Common myeloid progenitor, CD34-positive (primary cell): ENCODE measurements at places on chromosomes 13 and 19.

GRCh38 chr13:50208826-50209335 lies 193.6 kb downstream of the KCNRG start:
- peak; percentile 56 for DNase-seq

GRCh38 chr13:33080972-33081590 lies 64.9 kb downstream of the KL start:
- DNase-seq: no peak

GRCh38 chr13:46620029-46620428 lies 67.1 kb downstream of the LRCH1 start:
- DNase-seq: no peak

- DNase-seq: no peak
These were observed 541.1 kb upstream of the SPRY2 start for GRCh38 chr13:80881942-80882445.

DNA sequence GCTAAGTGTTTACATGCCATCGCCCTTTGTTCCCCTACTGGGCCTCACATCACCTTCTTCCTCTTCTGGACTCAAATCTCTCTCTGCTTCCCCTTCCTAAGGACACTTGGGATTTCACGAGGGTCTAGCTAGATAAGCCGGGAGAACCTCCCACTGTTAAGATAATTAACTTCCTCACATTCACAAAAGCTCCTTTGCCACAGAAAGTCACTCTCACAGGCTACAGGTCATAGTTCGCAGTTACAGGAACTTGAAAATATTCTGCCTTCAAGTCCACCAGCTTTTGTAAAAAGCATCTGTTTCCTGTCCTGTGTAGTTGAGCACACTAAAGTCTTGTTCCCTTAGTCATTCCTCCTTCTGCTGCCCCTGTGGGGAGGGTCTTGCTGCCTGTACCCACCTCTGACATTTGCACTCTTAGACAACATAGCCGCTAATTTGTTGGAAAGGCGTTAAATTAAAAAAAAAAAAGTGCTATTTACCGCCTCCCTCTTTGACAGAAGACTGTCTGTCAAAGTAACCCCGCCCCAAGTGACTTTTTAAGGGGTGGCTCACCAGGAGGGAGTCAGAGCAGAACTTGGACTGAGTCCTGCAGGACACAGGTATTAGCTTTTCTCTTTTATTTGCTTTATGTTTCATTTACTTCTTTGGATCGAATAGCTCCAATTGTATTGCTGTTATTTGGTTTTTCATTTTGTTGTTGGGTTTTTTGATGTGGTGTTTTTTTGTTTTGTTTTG lies 26.8 kb upstream of the CEACAM21 start:
- DNase-seq: peak; percentile 99

DNA sequence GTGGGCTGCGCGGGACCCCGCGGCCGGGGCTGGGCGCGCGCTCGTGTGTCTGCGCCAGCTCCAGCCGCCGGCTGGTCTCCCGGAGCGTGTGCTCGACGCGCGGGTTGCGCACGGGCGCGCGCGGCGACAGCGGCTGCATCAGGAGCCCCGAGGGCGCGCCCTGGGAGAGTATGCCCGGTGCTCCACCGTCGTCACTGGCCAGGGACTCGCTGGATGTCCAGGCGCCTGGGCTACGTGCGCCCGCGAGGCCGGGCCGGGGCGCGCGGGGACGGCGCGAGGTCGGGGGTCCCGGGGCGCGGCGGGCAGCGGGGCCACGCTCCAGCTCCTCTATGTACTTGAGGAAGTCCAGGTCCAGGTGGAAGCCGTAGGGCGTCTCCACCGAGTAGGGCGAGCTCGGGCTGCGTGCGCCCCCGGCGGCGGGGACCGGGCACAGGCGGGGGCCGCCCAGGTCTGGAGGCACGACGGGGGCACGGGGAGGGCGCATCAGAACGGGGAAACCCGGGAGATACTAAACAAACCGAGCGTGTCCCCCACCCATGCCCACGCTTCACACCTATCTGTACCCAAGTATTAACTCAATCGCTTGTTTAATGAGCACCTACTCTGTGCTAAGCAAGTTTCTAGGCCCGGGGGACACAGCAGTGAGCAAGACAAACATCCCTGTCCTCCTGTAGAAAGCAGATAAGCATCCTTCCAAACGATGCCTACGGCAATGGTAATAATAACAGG lies 7.6 kb downstream of the KANK3 start:
- peak; percentile 55 for DNase-seq

DNA sequence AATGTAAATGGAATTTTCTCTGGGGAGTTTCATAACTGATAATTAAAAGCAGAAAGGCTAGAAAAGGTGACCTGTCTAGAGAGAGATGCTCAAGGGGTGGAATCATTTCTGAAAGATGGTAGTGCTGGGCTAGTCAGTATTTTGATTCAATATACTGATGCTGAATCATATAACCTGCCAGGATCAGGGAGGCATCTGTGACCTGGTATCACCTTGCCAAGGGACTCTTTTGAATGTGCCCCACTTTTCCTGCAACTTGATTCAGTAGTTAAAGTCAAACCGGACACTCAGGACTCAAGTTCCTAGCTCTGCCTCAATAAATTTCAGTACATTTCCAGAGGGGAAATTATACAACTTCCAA lies 15.8 kb downstream of the LCP1 start:
- DNase-seq: no peak

GRCh38 chr13:27770809-27771208 lies 21.5 kb upstream of the GSX1 start:
- peak; percentile 25 for DNase-seq

DNA sequence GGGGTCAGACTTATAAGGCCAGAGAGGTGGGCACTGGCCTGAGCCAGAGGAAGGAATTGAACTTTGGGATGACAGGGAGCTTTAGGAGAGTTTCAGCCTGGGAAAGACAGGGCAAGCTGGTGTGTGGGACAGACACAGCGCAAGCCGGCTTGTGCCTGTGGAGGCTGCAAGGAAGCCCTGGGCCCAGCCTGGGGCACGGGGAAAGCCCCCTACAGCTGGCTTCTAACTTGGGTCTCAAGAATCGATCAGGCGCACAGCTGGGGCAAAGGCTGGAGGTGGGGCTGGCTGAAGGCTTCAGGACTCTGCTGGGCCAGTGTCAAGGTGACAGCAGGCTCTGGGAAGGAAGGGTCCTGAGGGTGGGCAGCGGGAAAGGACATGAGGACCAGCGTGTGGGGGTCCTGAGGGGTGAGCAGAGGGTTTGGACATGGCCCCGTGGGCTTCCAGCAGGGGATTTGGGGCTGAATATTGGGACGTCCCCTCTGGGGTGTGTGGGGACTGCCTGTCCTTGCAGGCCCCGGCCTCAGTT lies 3.0 kb downstream of the PTOV1 start:
- DNase-seq: no peak

DNA sequence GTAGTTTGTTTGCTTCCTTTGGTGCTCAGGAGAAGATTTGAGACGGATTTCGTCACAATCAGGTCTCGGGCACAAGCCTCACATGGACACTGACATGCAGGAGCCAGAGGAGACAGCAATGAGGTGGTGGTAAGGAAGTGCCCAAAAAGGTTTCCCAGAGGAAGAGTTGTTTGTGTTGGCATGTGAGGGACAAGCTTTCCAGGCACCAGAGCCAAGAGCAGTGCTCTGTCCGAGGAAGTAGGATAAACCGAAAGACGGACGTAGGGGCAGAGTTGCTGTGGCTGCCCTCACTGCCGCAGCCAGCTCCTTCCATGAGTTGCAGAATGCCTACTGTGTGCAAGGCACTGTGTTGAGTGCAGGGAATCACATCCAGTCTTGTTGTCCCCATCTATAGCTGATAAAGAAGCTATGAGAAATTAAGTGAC lies 27.7 kb downstream of the SAE1 start:
- no peak for DNase-seq

GRCh38 chr19:36265856-36266374 lies 51.0 kb downstream of the ZNF146 start:
- no peak for DNase-seq

DNA sequence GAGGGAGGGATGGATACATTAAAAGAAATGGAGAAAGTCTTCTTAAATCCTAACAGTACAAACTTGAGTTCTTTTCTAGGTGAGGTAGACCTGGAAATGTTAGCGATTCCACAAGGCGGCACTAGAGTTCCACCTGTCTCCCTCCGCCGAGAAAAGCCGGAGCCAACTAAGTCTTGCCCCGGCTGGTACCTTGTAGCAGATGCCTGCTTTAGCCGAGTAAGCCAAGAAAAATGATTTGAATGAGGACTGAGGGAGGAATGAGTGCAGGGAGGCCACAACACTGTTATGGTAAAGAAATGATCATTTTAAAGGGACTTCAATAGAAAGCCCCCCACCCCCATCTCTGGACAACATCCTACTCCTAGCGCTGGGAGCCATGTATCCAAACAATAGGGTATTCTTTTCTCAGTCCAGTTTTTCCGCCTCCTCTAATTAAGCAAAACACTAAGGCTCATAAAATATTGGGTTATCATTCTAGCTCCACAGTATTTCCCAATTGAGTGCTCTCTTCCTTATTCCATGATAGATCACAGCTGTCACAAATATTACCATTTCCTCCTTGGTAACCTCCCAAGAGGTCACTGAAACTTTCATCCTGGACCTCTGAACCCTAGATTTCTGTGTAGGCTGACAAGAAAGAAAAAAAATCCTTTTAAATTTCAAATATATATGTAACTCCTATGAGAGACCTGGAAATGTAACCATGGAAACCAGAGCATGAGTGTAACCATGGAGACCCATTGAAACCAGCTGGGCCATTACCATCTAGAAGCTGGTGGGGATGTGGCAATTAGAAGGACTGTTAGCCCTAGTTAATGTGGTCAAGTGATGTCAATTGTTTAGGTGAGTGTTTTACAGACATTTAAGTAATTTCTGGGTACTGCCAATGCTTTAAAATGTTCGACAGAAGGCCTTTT lies 58.3 kb downstream of the GPALPP1 start:
- DNase-seq: peak; percentile 86

- peak; percentile 97 for DNase-seq
These were observed 5.1 kb downstream of the FSTL3 start for GRCh38 chr19:681029-682019.

- DNase-seq: peak; percentile 74
These were observed 2.1 kb downstream of the ZNF575 start for GRCh38 chr19:43534816-43535761.

DNA sequence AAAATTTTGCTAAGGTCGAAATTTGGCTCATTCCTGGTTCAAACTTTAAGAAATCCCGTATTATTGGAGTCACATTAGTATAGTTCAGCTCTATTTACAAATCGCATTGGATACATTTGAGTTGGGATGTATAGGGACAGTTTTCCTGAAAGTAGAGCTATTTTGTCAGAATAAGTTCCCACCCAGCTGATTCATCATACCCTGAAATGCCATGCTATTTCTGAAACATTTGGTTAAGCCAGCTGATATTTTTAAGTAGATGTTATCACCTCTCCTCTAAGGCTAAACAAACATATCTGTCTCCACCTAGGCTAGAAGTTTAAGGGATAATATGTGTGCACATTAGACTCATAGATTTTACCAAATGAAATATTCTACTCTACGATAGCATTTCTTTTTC lies 226.2 kb upstream of the ARGLU1 start:
- no peak for DNase-seq

DNA sequence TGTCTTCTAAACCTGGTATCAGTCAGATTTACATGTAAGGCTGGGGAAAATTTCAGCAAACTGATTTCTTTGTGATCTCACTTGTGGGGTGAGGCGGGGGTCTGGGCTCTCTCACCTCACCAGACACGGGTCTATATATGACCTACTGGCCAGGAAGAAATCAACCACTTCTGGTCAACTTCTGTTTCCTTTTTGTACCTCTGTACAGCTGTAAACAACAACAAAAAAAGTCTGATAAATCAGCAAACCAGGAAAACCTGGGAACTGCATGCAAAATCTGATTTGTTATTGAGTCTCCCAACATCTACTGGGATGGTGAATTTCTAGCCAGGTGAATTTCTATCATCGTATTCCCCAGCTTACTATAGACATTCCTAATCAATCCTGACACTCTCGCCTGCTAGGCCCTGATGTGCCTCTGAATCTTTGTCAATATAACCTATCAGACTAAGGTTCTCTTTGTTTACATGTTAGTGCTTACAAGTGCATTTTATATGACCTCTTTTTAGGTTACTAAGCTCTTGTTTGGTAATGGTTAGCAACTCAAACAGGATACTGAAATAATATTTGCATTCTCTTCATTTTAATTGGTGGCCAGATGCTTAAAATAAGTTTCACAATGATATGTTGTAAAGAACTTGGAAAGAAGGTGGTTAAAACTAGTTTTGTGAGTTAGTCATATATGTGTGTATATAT lies 77.7 kb downstream of the LRRC63 start:
- no peak for DNase-seq

- DNase-seq: no peak
These were observed 2898.1 kb downstream of the PCDH9 start for GRCh38 chr13:64332048-64332447.

DNA sequence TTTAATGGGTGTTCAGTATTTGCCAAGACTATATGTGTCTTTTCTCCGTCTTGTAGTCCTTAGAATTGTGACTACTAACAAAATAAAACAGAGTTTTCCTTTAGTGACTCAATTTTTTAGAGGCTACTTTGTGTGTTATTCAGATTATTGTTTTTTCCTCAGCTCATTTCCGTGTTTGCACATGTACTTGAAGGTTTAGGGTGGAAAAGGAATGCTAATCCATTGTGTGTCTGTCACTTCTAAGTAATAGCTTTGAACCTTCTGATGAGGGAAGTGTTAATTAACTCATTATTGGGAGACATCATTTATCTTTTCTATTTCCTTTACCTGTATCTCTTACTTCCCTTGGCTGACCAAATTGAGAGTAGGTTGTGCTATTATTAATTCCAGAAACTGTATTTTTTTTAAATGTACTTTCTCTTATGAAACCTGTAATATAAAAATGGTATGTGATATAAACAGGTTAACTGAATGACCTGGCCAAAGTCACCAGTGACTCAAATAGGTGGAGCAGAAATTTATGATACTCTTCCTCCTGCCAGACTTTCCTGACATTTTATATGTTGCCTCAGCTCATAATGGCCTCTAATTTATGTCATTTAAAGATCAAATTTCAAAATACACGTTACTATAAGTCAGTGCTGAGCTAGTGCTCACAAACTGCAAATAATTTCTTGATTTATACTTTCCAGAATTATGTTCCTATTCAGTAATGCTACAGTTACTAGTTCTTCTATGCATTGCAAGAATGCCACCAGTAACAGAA lies 88.8 kb downstream of the LMO7 start:
- no peak for DNase-seq

DNA sequence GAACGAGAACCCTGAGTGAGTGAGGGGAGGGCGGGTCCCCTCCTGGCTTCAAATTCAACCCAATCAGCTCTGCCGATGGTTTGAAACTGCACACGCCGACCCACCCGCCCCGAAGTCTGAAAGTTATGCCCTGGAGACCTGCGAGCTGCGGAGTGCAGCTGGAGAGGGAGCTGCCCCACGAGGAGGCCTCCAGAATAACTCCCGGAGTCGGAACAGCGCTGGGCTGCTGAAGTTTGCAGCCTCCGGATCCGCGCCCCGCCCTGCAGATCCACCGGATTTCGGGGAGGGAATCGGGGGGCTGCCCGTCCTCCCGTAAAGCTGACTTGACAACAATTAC lies 7.0 kb downstream of the POU4F1 start:
- DNase-seq: peak; percentile 52
